ENCODE measurements at places on chromosomes 1 and 21.

DNA sequence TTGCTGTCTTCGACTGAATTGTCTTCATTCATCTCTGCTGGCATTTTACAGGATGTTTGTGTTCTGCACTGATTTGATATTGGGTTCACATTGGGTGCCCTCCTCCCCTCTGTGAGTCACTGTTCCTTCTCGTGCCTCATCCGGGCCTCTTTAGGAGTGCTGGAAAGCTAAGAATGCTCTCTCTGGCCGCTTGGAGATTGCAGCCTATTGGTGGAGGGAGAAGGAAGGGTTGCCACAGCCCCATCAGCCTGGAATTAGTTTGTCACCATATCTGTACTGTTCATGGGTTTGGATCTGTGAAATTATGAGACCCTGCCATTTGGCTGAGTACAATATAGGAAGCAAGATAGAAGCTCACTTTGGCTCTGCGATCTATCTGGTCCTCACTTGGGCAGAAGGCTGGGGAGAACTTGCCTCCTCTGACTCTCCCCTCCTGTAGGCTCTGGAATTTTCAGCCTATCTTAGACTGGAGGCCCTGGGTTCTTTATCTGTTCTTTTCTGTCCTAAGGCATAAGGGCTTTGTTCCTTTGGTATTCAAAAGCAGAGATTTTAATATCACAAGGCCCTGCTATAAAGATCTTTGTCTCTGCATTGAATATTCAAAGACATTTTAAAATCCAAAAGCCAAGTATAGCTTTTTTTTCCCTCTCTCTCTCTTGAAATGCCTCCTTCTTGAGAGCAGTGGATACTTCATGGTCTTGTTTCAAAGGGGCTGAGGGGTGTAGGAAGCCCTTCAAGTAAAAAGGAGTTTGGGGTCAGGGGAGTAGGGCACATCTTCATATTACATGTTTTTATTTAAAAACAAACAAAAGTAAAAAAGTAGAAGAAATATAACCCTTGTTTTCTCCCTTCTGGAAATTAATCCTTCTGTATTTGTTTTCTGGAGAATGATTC is 347.9 kb downstream of the ZP4 start:
- peak; percentile 25 for DNase-seq

GRCh38 chr1:110870721-110871388 is 2.1 kb upstream of the CD53 start:
- no peak for DNase-seq

DNA sequence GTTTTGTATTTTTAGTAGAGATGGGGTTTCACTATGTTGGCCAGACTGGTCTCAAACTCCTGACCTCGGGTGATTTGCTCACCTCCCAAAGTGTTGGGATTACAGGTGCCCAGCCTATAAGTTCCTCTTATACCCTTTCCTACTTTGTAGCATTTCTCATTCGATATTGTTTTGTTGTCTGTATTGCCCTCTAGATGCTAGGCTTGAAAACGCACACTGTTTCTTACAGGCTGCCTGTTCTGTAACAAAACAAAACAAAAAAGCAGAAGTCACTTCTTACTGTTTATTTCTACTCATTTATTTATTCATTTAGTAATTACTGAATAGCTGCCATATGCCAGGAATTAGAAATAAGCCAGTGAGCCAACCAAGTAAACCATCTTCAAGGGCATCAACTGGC is 136.9 kb upstream of the BMP8A start:
- DNase-seq, result peak; percentile 7

DNA sequence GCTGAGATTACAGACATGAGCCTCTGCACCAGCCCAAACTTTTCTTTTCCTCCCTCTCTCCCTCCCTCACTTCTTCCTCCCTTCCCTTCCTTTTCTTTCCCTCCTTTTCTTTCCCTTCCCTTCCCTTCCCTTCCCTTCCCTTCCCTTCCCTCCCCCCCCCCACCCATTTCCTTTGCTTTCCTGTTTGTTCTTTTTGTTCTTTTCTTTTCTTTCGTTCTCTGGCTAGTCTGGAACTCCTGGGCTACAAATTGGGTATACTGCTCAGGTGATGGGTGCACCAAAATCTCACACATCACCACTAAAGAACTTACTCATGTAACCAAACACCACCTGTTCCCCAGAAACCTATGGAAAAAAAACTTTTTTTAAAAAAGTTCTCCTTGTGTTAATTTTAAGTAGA is 174.8 kb upstream of the CHODL start:
- no peak for DNase-seq

DNA sequence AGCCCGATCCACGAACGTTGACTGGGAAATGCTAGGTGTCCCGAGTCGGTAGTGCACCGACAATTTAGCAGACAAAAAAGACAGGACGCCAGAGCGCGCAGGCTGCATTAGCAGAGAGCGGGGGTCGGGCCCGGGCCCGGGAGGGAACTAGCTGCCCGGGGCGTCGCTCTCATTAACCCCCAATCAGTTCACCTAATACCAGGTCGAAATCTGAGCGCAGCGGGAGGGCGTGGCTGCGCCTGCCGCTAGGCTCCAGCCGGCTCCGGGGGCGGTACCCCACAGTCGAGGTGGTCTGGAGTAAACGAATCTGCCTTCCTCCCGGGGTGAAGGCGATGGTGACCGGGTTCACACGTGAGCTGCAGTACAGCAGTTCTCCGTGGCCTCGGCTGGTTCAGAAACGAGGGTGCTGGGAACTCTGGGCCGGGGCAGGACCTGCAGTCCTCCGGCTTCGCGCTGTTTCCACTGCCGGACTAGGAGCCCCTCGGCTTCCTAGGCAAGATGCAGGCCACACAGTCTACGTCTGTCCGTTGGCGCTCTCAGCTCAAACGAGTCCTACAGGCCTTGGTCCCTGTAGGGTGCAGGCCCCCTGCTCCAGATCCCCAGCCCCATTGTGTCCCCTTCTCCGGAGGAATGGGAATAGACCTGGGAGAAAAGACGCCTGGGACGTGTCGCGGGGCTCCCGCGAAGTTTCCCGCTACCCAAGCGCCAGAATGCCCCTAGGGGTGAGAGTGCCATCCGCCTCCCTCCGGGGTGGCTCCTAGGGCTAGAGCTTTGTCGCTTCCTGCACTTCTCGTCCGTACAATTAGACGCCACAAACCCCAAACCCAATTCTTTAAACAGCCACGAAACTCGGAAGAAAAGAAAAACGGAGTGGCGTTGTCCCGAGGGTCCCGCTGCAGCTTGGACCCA is 2.0 kb downstream of the GFI1 start:
- no peak for DNase-seq

DNA sequence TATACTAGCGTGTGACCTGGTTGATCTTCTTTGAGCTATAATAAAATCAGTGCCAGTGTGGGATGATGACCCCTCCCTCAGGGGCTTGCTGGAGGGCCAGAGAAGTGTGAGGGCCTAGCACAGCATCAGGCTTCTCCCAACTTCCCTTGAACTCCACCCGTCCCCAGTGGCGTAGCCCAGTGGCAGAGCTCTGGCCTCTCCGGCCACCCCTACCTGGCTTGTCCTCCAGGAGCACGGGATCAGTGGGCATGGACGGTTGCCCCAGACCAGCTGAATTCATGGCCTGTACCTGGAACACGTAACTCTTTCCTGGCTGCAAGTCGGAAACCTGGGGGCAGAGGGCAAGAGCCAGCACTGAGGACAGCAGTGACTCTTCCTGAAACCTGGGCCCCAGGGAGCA is 36.0 kb downstream of the MYOM3 start:
- DNase-seq, result no peak

DNA sequence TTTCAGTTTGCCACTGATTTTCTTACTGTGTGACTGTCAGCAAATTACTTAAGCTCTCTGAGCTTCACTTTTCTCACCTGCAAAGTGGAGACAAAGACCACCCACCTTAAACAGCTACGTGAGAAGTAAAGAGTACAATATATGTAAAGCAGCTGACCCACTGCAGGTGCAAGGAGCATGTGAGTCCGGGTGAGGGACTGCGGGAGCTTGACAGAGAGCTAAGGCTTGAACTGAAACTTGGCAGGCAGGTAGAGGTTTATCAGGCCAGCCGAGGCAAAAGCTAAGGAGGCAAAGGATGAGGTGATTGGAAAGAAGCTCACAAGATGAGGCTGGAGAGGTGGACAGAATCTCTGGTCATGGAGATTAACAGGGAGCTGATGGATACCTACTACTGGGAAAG is 36.6 kb downstream of the NIBAN1 start:
- DNase-seq, result no peak

GRCh38 chr1:209805341-209805781 is 581 bp downstream of the IRF6 start:
- DNase-seq, result no peak

DNA sequence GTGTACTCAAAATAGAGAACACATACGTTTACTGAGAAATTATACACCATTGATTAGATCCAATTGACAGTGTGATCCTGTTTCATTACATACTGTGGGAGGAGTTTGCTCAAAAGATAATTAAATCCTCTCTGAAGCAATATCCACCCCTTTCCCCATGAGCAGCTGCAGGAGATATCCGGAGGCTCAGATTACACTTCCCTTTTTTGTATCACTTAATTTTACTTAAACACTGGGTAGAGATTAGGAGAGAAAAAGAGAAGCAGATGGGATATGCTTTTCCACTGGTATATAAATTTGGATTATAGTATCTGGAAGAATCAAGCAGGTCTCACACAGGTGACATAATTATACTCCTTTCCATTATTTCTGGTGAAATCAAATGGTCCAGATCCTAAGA is 333.3 kb upstream of the ZRANB2 start:
- no peak for DNase-seq

GRCh38 chr1:201191653-201192260 is 1.1 kb downstream of the IGFN1 start:
- peak; percentile 27 for DNase-seq

DNA sequence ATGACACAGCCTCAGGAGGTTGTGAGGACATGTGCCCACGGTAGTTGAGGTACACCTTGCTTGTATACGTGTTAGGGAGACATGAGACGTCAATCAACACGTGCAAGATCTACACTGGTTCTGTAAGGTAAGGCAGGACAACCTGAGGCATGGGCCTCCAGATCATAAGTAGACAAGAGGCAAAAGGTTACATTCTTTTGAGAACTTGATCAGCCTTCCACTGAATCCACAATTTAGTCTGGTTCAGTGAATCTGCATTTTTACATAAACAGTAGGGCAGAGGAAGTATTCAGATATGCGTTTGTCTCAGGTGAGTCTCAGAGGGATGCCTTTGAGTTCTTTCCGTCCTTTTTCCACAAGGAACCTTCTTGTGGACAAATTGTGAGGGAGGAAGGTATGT is 348.9 kb downstream of the ASTN1 start:
- no peak for DNase-seq

DNA sequence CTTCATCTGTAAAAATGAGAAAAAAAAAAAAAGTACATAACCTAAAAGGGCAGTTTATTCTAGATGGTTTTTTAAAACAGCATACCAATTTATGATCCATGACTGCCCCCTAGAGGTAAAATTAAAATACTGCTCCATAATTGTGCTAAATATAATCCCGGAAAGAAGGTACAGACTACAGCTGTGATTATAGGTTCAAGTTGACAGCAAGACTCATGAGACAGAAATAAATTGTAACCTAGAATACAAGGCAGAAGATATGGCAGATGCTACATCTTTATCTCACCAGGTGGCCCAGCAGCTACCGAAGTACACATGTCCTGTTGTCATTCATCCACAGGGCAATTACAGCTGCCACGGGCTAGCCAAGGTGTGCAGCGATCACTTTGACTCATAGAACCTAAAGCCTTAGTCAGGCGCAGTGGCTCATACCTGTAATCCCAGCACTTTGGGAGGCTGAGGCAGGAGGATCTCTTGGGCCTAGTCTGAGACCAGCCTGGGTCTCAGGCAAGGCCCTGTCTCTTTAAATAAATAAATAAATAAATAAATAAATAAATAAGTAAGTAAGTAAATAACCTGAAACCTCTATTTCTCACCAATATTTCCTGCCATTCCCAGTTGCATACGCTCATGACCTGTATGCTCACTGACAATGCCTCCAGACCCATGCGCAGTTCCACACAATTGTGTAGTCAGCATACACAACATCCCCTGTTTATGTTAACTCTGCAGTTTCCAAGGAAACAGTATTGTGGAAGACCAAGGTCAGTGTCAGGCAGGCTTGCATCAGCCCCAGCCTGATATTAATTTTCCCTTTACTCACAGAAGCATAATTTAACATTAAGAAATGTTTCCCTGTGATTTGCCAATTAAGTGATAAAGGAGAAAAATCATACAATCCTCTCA is 18.3 kb upstream of the PPIE start:
- peak; percentile 73 for DNase-seq

All from SK-MEL-5 (cell line).